Endodermal cell (in vitro differentiated cells): ENCODE measurements at places on chromosomes 16 and 17. TPM values are rescaled to one million over a fixed set of nuclear protein-coding genes. Genes with fewer than 3 reads are reported as not detected.
A peak's percentile ranks its signal among the peaks of the same experiment; 100 is the strongest.

DNA sequence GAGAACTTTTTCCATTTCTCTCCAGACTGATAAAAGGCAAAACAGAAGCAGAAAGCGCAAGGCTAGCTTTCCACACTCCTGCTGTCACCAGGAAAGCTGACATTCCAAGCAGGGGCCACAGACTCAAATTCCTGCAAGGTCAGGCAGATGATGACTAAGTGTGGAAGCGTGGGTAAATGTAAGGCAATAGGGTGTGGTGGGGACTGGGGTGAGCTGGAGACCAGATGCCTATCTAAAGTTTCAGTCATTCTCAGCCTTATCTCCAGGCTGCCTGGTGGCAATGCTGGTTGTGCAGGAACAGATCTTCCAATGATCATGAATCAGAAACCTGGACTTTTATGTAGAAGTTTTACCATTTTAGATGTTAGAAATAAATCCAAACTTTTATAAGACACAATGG, 224.1 kb downstream of the GSG1L start:
- peak; percentile 36 for DNase-seq

GRCh38 chr17:78986649-78987328, 7.1 kb upstream of the LGALS3BP start:
- peak; percentile 88 for DNase-seq

- DNase-seq: no peak
Measured at GRCh38 chr16:8642146-8642545, 20.6 kb downstream of the METTL22 start.

DNA sequence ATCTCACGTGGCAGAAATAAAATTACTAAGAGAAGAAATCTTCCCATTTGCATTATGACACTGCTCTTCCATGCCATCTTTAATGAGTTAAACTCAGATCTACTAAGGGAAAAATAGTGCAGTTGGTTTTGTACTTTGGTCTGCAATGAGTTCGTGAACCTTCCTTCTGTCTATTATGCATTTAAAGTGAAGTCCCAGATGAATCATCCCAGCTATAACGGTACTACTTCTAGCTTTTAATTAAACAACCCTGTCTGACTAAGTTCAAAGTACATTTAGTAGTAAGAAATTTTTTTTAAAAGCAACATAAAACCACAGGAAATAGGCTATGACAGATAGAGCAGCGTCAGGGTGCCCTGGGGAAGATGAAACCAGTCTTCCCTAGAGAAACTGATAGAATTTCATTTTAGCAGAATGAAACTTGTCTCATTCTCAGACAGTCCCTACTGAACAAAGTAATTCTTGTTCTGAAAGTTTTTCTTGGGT, 1.8 kb downstream of the TMIGD1 start:
- DNase-seq: no peak

- DNase-seq: peak; percentile 3
Measured at GRCh38 chr16:82481455-82481854, 145.3 kb upstream of the CDH13 start.

DNA sequence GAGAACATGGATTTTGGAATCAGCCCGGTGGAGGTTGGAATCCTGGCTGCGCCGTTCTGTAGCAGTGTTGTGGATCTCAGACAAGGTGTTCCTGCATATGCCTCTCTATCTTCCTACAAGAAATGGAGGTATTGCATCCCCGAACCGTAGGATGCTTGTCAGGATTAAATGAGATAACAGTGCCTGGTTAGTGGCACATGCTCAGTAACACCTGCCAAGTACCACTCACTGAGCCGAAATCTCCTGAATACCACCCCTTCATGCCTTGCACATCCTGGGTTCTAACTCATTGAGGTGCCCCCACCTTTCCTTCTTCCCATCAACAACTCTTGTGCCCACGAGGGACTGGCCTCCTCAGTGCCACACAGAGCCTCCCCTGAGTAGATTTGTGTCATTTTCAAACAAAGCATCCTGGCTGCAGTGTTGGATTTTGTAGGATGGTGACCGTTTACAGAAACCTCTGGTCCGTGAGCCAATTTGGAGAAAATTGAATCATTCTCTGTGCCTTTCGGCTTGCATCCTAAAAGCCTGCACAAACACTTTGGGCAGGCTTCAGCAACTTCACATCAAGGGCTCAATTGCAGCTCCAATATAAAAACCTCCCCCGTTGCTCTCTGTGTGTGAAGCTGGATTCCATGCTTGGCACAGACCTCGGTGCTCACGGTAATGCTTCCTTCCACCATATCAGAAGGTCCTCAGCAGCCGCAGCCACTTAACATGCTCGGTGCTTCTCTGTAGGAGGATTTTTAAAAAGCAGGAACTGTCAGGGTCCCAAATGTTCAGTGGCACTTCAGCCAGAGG, 84.2 kb downstream of the WWOX start:
- DNase-seq: no peak

- DNase-seq: no peak
Measured at GRCh38 chr16:88069397-88070168, 118.3 kb downstream of the BANP start.

DNA sequence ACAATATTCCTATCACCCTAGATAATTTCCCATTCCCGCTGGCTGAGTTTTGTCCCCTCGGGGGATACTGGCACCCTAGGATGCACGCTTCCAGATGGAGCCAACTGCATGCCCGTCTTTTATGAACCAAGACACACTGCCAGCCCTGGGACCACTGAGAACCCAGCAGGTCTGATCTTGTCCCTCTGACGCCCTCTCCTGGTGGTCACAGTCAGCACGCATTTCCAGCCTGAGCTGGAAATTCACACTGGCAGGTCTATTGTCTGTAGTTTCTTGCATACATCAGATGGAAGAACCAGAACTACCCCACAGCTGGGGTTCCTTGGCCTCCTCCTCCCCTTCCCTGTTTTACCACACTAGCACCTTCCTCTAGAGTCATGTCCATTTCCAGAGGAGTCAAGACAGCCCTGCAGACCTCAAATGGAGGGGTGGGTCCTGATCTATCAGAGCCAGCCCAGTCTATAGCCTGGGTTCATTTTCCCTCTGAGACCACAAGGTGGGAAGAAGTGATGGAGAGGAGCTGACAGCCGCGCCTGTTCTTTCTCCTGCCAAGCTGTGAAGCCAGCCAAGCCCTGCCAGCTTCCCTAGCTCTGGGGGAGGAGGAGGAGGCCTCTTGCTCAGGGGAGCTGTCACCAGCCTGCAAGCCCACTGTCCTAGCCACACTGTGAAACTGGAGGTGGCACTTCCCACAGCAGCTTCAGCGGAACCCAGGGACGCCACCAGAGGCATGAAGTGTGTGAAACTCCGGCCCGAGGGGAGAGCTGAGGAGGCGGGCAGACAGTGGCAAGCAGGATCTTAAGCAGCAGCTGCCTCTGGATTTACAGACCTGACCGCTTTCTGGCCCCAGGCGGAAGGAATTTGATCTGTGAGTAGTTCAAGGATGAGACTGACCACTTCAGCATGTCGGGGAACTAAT, 29.3 kb downstream of the MXRA7 start:
- peak; percentile 98 for DNase-seq

SARM1 gene
- 2.0 and 3.1 TPM in 2 replicates for total RNA-seq
